AG20443 (cell line): ENCODE measurements at places on chromosomes 2 and 18.

DNA sequence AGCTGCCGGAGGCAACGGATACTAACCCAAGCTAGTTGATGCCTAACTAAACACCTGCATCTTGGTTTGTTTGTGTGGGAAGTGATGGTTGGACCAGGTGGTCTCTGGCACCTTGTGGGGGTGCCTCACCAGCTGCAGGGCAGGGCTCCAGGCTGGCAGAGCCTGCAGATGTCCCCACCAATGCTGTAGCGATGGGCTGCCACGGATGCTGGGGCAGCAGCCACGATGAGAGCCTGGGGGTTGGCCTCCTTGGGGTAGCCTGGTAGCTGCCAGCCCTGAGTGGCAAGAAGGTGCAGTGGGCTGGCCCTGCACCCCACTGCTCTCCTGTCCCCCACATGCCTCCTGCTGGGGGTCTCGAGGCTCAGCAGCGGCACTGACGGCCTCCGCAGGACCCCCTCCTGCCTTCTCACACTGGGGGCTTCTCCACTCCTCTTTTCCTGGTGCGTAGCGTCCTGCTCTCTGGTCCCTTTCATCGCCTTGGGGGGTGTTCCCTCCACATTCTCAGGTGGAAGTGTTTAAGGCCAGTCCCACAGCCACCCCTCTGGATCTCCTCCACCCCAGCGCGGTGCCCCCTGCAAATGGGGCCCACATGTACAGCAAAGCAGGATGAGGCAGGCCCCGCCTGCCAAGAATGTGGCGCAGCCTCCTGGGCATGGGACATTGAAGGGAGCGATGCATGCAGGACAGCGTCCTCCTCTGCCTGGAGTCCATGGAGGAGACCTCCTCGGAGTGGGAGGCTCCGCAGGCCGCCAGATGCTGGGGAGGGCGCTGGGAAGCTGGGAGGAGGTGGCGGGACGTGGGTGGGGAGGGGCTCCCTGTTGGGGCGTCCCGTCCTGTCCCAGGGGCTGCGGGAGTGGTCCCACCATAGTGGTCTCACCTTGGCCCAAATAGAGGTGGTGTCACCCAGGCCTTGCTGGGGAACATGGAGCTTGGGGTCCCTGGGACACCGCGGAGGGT, 173.1 kb downstream of the ASB1 start:
- peak; percentile 2 for DNase-seq

GRCh38 chr2:7010391-7011054, 93.3 kb downstream of the RNF144A start:
- peak; percentile 61 for DNase-seq

DNA sequence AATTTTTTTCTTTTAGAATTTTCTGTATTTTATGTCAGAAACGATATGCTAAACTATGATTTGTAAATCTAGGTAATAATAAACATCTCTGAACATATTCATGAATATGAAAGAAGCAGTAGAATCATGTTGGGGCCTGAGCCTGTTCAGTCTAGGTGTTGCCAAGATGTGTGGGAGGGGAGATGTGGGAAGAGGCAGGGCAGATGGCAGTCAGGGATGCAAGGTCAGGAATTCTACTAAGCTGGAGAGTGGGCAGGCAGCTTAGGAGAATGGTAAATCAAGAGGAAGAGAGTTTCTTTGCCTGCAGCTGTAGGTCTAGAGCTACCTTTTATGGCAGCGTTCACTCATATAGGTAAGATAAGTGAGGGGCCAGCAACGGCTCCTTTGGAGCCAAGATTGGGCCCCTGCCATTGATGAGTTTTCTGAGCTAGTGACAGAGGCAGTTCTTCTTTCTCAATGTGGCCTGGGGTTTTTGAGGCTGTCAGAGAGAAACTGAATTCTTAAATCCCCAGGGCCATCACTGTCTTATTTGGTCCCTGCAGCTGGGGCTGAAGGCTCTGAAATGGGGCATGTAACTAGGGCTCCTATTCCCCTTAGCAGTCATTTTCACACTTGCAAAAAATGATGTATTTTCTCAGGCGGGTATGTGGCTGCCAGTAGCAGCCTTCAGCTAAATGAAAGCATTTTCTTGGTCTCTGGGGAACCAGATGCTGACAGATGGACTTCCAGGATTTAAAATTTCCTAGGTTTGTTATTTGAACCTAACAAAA, 232.8 kb downstream of the PIK3C3 start:
- no peak for DNase-seq

- DNase-seq, result no peak
Observed at GRCh38 chr2:123732563-123732962, 292.5 kb upstream of the CNTNAP5 start.

- DNase-seq, result no peak
Observed at GRCh38 chr2:64422466-64422865, 31.5 kb upstream of the LGALSL start.

- DNase-seq, result no peak
Observed at GRCh38 chr2:47888581-47889280, 17.6 kb downstream of the FBXO11 start.

DNA sequence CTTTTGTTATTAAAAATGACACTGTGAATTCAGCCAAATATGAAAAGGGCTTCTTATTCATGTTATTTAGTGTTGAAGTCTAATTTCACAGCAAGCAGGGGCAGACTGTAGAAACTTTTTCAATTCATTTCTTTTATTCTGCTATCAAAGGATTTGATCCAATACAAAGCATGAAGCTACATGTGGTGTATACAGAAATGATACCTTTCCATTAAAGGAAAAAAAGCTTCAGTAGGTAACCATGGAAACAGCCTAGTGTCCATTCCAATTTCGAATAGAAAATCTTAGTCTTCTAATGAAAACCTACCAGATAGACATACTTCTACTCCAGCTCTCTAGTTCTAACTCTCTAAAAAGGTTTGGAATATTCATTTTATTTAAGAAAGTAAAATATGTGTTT, 276.2 kb upstream of the KCNJ3 start:
- DNase-seq, result no peak

- peak; percentile 56 for DNase-seq
Observed at GRCh38 chr2:207163053-207163755, 2.5 kb downstream of the KLF7 start.

DNA sequence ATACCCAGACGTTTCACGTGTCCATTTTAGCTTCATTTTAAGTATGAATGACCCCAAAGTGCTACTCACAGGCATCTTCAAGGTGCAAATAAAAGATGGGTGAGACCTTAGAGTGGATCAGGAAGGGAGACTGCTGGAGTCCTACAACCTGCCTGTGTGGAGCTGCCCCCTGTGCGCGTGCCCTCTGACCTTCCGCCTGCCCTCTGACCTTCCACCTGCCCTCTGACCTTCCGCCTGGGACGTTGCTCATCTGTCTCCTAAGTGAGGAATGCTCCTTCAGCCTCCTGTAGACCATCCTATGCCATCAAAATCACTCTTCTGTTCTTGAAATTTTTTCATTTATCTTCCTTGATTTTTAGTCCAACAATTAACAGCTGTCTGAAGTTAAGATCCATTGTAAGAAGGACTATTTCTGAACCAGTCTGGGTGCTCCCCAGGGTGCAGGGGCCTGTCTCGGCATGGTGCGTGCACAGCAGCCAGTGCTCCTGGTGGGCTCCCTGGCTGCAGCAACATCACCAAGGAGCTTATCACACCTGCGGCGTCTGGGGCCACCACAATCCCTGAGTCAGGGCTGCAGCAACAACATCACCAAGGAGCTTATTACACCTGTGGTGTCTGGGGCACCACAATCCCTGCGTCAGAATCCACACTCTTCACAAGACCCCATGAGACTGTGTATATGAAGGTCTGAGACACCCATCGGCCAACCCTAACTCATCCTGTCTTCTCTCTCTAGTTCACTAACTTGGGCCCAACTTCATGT, 86.0 kb downstream of the TPO start:
- no peak for DNase-seq

- DNase-seq, result peak; percentile 79
Observed at GRCh38 chr2:137838255-137839092, 125.8 kb upstream of the HNMT start.
